ENCODE measurements at places on chromosomes 7 and 10.

DNA sequence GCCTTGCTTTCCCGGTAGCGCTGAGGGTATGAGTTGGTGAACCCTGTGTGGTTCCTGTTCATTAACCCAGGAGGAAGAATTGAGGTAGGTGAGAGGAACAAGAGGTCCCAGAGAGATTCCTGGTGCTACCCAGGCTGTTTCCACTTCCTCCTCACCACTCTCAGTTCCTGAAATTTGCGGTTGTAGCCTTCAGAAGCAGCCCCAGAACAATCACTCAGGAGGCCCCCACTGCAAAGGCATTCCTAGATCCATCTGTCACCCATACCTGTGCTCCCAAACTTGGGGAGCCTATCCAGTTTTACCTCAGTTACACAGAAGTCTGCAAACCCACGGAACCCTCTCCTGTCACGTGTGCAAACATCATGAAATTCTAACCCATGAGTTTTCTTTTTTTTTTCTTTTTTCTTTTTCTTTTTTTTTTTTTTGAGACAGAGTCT, 9.0 kb upstream of the PIP4K2A start:
- DNase-seq, result peak; percentile 49

DNA sequence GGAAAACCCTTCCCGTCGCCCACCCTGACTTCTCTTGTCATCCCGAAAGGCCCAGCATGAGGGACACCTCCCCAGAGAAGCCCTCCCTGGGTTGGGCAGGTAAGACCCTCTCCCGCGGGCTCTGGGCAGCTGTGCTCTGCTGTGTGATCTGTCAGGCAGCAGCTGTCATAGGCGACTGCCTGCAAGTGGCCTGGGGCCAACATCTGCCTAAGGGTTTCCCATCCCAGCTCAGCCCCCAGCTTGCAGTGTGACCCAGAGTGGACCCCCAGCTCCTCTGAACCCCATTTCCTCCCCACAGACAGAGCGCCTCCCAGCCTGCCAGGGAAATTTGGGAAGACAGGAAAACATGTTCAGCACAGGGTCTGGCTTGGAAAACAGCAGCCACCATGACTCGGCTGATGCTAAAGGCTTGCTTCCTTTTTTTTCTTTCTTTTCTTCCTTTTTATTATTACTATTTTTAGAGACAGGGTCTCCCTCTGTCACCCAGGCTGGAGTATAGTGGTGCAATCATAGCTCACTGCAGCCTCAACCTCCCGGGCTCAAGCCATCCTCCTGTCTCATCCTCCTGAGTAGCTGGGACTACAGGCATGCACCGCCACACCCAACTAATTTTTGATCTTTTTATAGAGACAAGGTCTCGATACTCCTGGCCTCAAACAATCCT, 18.3 kb upstream of the TNRC18 start:
- no peak for DNase-seq

- DNase-seq, result peak; percentile 70
Measured at GRCh38 chr10:119270762-119271366, 63.5 kb downstream of the GRK5 start.

- DNase-seq, result no peak
Measured at GRCh38 chr7:151702961-151703360, 174.0 kb downstream of the PRKAG2 start.

- no peak for DNase-seq
Measured at GRCh38 chr10:78831461-78831860, 237.3 kb upstream of the ZMIZ1 start.

- DNase-seq, result no peak
Measured at GRCh38 chr7:40845943-40846342, 711.1 kb downstream of the SUGCT start.

GRCh38 chr7:36202398-36202797, 49.3 kb downstream of the EEPD1 start:
- no peak for DNase-seq

- DNase-seq, result no peak
Measured at GRCh38 chr7:128708824-128709223, 30.3 kb upstream of the CALU start.

DNA sequence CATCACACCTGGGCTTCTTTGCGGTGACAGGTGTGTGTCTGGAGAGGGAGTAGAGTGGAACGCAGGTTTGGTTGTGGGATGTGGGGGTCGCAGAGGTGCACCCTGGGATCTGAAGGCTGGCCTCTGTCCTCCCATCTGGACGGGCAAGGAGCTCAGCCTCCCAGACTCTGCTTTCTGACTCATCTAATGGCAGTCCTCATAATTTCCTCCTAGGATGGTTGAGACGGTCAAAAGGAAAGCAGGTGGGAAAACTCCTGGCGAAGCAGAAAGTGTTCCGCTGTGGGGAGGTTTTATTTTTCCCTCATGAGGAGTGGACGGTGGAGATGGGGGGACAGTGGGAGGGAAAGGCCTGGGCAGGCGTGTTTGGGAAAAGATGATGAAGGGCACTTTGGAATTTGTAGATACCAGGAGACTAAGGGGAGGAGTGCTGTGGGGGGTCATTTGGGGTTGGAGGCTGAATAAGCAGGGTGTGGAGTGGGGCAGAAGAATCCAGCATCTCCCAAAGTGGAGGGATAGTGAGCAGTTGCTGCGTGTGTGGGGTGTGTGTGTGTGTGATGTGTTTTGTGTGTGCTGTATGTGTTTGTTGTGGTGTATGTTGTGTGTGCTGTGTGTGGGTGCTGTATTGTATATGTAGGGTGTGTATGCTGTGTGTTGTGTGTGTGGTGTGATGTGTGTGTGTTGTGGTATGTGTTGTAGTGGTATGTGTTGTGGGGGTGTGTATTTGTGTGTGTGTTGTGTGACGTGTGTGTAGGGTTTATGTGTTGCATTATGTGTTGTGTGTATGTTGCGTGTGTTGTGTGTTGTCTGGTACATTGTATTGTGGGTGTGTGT, 97.2 kb upstream of the PODXL start:
- no peak for DNase-seq

GRCh38 chr10:123061865-123062264, 53.1 kb downstream of the ACADSB start:
- DNase-seq, result no peak

DNA sequence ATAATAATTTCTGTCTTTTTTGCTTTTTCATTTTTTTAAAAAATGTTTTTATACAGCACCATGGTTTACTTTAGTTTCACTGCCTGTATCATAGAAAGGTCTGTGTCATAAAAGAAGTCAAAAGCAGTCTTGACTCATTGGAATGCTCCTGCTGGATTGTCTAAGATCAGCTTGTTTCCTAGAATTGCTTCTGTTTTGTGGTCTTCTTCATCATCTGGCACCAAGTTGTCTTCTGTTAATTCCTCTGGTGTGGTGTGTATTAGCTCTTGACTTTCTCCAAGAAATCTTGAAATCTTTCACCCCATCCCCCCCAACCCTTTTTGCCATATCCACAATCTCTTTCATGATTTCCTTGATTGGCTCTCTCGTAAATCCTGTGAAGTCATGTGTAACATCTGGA, 250.3 kb upstream of the CXCL12 start:
- no peak for DNase-seq

GRCh38 chr10:119520283-119520682, 22.2 kb downstream of the RGS10 start:
- no peak for DNase-seq

DNA sequence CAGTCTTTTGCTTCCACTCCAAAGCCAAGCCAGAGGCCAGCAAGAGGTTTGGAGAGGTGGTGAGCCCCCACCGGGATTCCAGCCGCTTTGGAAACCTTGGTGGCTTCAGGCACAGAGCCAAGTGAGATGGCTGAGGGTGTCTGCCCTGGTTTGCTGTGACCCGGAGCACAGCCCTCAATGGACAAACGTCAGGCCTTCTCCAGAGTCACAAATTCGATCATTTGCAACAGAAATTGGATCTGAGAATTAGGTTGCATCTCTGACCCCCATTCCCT, 885 bp upstream of the NKX1-2 start:
- DNase-seq, result no peak

GRCh38 chr7:16780596-16780995, 24.2 kb downstream of the AGR2 start:
- no peak for DNase-seq

GRCh38 chr7:1255817-1256340, 23.2 kb downstream of the UNCX start:
- DNase-seq, result no peak

GRCh38 chr7:65955718-65956117, 26.3 kb downstream of the GUSB start:
- DNase-seq, result no peak

- no peak for DNase-seq
Measured at GRCh38 chr10:58435297-58435985, 50.2 kb downstream of the TFAM start.

GRCh38 chr7:79176859-79177477, 276.5 kb downstream of the MAGI2 start:
- peak; percentile 4 for DNase-seq

GRCh38 chr10:20855398-20856038, 41.6 kb downstream of the NEBL start:
- DNase-seq, result no peak

- no peak for DNase-seq
Measured at GRCh38 chr7:158432369-158433341, 155.0 kb downstream of the PTPRN2 start.

- no peak for DNase-seq
Measured at GRCh38 chr10:1548596-1548995, 188.7 kb downstream of the ADARB2 start.

DNA sequence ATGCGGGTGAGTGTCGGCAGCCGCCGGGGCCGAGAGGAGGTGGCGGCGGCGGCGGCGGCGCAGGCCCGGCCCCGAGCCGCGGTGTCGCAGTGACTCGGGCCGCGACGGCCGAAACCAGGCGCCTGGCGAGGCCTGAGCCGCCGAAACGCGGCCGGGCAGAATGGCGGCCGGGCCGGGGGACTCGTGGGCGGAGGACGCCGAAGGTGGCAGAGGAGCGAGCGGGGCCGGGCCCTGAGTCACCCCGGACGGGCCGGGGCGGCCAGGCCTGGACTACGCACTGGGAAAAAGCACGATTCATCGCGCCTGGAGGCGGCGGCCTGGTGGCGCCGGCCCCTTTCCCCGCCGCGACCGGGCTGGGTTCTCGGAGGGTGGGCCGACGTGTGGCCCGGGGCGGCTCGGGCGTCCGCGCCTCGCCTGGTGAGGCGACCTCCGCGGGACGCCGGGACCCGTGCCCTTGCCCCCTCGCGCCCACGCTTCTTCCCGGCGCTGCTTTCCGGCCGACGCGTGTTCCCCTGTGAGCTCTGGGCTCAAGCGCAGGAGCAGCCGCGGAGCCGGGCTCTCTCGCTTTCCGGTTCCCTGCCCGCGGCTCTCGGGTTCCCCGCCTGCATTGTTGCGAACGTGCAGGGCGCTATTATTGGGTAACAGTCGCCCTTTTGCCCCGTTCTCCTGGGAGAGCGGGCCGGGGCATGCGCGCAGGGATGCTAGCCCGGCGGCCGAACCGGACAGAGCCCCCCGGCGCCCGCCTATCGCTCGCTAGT, 500 bp downstream of the CUL1 start:
- peak; percentile 60 for DNase-seq

DNA sequence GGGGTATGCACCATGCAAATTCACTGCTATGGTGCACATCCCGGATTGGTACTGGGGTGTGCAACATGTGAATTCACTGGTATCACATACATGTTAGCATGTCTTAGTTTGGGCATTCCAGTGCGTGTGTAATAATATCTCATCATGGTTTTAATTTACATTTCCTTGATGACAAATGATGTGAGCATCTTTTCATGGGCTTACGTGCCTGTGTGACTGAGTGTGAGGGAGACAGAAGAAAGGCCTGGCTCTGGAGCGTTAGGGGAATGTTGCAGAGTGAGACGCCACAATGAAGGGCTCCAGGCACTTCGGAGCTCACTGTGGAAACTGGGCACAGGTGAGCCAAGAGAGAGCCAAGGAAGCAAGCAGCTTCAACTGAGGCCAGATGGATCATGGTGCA, 162.6 kb downstream of the UBE2H start:
- DNase-seq, result no peak

GRCh38 chr10:21363092-21363730, 162.3 kb downstream of the SKIDA1 start:
- no peak for DNase-seq

- DNase-seq, result no peak
Measured at GRCh38 chr7:105454095-105454747, 65.5 kb upstream of the SRPK2 start.

- no peak for DNase-seq
Measured at GRCh38 chr10:78542521-78542920, 508.9 kb downstream of the RPS24 start.

DNA sequence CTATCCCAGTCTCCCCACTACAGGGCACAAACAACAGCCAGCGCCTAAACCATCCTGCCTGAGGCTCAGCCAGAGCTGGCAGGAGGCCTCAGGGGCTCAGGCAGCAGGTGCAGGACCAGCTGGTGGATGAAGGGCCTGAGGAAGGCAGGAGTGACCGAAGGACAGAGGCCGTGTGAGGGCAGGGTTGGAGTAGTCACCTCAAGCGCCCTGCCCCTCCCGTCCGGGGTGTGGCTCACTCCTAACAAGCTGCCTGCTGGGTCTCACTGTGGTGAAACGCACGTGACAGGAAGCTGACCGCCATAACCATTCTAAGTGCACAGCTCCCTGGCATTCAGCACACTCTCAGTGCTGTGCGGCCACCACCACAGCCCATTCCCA, 281.1 kb downstream of the ELFN1 start:
- no peak for DNase-seq

GRCh38 chr10:3682745-3683144, 102.3 kb downstream of the KLF6 start:
- DNase-seq, result no peak

Data from GM10248 (cell line).